H7 (cell line): ENCODE measurements at places on chromosomes 4 and X.

- DNase-seq, result no peak
Measured at GRCh38 chr4:11824566-11824965, 395.9 kb upstream of the HS3ST1 start.

GRCh38 chr4:152956650-152957436 lies 20.7 kb downstream of the FHDC1 start:
- no peak for DNase-seq

- DNase-seq, result no peak
Measured at GRCh38 chrX:64395568-64395929, 297 bp upstream of the MTMR8 start.

DNA sequence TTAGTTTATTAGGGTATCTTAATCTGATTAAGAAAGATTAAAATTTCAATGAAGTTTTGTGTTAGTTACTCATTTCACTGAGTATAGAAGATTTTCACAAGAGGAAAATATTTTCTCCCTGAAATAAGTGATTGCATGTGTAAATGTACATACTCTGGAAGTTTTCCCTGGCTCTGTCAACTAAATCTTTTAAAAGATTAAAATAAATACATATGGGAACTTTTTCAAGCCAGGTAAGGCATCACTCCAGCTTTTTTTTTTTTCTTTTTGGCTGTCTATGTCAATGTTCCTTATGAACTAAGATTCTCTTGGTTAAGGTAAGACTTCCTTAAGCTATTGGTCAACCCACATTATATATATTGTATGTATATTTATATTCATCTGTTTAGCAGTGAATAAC lies 117.6 kb downstream of the CBR4 start:
- DNase-seq, result no peak

DNA sequence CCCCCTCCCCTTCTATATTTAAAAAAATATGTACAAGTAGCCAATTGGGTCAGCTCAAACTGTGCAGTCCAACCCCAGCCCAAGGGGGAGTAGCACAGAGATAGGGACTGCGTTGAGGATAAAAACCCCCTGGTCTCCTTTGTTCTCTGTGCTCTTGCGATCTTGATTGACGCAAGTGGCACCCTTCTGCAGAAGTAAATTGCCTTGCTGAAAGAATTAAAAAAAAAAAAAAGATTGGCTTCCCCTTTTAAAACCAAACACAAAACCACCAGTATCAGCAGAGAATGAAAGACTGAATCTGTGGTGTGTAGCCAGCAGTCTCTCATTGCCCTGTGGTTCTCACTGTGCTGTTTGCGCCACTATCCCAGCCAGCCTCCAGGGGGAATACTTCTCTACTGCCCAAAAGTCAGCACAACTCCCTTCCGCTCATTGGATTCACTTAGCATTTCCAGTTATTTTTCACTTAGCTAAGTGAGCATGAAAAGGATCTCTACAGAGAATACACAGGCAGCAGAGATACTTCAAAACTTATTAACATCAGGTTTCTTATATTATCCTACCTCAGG lies 29.7 kb downstream of the MANBA start:
- DNase-seq, result peak; percentile 67

DNA sequence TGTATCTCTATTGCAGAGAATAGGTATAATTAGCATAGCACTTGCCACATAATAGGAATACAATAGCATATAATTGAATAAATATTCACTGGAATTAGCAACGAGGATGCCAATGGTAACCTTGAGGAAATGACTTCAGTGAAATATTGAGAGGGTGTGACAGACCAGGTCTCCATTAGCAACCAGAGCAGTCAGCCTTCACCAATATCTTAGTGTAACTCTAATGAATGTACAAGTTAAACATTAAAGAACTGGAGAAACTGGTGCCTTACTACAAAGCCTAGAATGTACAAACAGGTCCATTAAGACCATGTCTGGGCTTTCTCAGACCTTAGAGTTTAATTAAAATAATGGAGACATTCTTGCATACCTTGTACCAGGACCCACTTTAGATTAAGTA lies 143.0 kb downstream of the MAGEB17 start:
- no peak for DNase-seq
